ENCODE measurements at places on chromosomes 6 and 20.

DNA sequence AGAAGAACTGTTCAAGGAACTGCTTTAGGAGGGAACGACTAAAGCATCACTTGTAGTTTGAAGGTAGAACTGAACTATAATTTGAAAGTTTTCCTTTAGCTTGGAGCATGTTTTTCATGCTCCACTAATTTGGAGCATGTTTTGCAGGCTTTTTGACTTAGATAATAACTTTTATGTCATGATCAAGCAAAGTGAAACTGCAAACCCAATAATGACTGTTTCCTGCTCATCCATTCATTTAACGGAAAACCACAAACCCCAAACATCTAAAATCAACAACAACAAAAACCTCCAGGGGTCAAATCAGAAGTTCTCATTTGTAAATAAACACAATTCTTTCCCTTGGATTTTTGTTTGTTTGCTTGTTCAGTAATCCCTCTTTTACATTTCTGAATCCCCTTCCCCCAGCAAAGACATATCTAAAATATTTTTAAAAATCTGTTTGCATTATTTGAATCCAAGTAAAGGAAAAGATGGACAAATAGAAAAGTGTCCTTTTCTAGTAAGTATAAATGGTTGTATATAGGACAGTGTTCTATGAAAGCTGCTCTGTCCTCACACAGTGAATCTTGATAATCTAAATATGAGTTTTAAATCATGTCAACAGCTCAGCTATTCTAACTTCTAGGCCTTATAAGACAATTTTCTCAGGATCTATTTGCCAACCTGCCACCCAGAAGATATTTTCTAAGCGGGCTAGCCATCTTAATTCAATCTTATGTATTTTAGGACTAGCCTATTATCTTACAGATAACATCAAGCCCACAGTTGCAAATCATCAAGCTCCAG is 2.6 kb downstream of the SIM1 start:
- DNase-seq: no peak

- DNase-seq: no peak
Observed at GRCh38 chr6:104623052-104623690, 236.5 kb downstream of the HACE1 start.

- DNase-seq: no peak
Observed at GRCh38 chr6:53896196-53896595, 101.4 kb downstream of the LRRC1 start.

- no peak for DNase-seq
Observed at GRCh38 chr6:149343501-149343900, 26.0 kb downstream of the TAB2 start.

GRCh38 chr6:161866570-161866969 is 592.7 kb upstream of the AGPAT4 start:
- DNase-seq: no peak

- no peak for DNase-seq
Observed at GRCh38 chr6:52513896-52514295, 63.0 kb downstream of the TRAM2 start.

DNA sequence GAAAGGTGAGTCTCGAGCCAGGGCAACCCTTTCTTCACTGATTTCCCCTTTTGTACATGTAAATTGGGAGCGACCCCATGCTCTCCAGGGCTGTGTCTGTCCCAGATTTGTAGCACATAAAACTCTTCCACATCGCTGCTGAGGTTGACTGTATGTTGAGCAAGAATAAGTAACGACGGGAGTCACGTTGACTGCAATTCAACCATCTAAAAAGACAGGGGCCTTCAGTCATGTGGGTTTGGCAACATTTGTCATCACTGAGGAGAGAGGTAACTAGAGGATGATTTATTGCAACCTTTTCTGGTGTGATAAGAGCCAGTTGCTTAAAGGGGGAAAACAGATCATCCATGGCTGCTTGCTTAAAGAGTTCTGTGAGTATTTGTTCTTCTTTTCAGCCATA is 159.4 kb upstream of the SULF2 start:
- DNase-seq: no peak

DNA sequence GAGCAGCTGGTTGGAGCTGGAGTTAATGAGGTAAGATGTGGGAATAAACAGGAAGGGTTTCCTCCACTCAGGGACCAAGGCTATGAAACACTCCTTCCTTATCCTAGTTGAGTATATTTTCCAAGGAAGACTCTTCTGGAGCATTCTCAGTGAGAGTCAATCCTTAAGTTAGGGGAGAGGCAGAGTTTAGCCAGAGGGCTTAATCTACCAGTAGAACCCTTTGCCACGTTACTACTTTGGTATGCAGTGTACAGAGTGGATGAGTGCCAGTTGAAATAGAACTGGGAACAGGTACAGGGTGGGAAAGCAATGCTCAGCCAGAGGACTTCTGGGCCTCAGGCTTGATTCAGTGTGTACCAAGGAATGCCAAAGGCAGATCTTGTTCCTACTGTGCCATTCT is 114.3 kb downstream of the UBE3D start:
- DNase-seq: no peak

- no peak for DNase-seq
Observed at GRCh38 chr6:170269846-170270541, 20.9 kb downstream of the DLL1 start.

GRCh38 chr6:137734005-137734874 is 132.8 kb upstream of the TNFAIP3 start:
- no peak for DNase-seq

GRCh38 chr6:64789476-64789875 is 917.5 kb downstream of the EYS start:
- DNase-seq: no peak

DNA sequence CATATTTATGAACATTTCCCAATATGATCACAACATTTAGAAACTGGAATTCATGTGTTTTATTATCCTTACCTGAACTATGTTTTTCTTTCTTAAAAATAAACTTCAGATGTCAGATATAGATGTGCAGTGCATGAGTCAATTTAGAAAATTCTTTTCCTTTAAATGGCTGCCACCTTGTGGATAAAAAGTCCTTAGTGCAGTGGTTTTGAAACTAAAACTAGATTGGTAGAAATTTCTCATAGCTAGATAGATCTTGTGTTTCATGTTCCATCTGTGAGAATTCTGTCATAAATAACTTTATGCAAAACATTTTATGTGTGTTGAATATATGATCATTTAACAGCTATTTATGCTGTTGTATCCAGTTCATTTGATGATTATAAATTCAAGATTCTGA is 134.9 kb downstream of the KLHL32 start:
- no peak for DNase-seq

DNA sequence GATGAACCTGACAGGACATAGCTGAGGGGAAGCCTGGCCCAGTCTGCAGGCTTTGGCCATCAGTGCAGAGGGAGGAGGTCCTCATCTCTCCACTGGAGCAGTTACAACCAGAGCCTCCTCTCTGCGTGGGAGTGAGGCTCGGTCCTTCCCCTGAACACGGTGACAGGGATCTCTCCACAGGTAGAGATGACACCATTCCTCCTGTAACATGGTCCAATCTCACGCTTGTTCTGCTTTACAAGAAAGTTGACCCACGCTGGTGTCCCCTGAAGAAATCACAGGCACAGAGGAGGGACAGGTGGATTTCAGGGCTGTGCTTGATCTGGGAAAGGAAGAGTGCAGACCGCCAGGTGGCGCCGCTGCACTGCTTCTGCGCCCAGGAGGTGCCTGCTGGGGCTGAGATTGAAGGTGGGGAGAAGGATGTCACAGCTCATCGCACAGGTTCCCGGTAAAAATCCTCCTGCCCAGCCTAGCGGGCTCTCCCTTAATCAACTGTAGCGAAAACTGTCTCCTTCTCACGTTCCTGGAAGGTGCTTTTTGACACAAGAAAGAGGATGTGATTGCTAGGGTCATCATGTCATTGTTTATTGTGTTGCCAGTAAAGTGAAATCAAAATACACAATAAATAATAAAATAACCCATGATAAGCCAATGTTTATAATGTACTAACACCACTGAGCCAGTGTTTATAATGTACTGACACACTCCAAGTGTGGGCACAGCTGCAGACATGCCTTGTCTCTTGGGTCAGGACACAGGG is 20.4 kb downstream of the HLA-G start:
- DNase-seq: peak; percentile 90

- DNase-seq: no peak
Observed at GRCh38 chr20:37728635-37728983, 34.8 kb downstream of the CTNNBL1 start.

DNA sequence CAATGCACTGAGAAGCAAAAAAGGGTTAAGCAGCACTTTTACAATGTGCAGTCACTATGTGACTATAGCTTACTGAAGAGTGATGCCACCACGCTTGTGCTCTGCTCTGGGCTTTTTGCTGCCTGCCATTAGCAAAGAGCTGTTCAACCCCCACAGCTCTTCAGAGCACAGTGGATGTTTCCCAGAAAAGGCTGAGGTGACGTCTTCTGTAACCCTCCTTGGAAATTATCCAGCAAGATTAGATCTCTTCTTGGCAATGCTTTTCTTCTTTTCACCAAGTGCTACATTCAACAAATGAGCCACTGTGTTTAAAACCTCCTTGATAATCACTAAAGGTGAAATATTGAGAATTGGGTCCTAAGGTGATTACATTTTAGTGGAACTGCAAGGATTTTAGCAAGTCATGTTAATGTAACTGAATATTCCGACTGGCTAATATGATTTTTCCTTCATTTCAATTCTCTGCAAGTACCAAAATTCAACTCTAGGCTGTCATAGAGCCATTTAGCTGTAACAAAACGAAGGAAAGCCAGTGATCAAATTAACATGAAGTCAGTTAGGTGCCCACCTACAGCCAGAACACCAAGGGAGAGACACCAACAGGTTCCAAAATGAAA is 34.9 kb downstream of the ELOVL5 start:
- no peak for DNase-seq

- peak; percentile 83 for DNase-seq
Observed at GRCh38 chr20:59515013-59515905, 89.1 kb upstream of the PHACTR3 start.

DNA sequence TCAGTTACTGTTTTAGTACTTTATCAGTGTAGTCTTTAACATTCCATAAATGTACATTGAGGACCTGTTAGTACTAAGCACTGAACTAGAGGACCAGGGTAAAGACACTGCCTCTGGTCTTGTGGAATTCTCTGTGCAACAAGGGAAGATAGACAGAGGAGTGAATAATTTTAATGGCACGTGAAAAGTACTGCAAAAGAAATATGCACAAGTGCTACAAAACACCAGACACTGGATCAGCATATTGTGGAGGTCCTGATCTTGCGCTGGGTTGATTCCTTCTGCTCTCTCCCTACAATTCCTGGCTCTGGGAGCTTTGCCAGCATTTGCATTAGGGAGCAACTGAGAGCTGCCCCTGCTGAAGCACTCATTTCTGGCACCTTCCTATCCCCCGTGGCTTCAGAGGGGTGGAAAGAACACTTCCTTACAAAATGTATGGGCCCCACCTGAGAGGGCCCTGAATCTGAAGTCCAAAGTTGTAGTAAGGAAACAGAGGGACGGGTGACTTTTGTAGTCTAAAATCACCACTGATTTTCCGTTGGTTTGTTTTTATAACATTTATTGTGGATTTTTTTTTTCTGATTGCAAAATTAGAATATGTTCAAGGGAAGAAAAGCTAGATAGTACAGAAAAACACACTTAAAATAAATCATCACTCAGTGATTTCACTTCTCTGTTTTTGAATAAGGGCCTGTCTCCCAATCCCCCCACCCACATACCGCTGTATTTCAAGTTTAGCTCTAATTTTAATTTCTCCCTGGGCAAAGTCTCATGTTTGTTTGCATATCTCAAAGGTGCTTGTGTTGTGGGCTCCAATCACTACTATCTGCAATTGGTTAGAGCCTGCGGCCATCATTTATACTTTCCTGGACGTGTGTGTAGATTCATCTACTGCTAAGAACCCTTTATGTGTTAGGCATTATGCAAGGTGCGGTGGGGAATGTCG is 4.9 kb downstream of the PKIG start:
- no peak for DNase-seq

GRCh38 chr6:18102783-18103509 is 19.5 kb downstream of the NHLRC1 start:
- DNase-seq: no peak

DNA sequence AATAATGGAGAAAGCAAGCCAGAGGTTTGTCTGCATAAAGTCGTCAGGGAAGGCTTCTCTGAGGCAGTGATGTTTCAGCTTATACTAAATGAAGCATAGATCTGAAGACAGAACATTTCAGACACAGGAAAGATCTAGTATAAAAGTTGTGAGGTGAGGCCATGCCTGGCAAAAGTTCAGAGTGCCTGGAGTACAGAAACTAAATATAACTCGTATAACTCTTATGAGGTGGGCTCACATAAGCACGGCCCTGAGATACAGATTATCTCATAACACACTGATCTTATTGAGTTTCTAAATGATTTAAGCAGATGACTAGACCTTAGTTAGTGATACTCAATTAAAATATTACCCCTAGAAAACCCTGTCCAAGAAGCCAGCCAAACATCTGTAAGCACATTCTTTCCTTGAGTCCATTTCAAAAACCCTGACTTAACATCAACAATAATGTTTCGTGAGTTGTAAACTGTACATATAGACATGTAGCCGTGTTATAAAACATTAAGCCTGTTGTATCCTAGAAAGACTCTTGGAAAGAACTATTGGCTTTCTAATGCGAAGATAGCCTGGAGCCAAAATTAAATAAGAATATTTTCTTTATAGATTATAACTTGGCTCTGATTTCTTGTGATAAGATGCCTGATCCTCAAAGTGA is 667.6 kb downstream of the TENT5A start:
- no peak for DNase-seq

DNA sequence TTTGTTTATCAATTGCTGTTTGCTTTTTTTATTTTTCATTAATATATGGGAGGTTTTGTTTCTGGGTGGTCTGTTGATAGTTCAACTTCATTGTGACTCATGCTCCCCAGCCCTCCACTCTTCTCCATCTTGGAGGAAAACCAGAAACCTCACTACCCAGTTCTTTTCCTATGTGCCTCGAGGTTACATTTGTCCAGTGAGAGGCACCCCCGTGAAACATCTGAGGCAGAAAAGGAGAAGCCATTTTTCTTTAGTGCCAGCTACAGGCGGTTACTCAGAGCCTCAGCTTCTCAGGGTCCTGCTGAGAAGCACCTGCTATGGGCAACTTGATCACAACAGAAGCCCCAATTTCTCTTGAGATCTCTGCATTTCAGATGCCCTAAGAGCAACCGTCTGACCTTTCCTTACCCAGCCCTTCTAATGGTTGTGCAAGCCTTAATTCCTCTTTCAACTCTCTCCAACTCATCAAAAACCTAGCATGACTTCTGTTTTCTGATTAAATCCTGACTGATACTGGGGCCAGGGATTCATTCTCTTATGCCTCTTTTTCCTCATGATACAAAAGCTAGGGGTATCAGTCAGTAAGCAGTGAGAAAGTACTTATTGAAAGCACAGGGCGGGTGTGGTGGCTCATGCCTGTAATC is 144.6 kb downstream of the ELOVL4 start:
- no peak for DNase-seq

DNA sequence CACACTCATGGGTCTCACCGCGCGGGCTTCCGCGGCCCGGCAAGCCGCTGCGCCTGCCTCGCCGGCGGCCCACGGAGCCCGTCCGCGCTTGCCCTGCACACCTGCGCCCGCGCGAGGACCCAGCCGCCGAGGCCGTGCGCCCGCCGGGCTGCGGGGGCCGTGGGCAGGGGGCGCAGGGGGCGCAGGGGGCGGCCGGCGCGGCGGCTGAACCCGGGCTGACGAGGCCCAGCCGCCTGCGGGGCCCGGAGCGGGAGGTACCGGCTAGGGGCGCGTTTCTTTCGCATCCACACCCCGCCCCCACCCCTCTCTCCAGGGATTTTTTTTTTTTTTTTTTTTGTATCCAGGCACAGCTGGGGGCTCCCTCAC is 43.8 kb upstream of the OSTM1 start:
- no peak for DNase-seq

GRCh38 chr20:54566031-54566688 is 90.8 kb downstream of the DOK5 start:
- DNase-seq: no peak
